ENCODE measurements at places on chromosomes 7 and 10.
A peak's percentile ranks its signal among the peaks of the same experiment; 100 is the strongest.

GRCh38 chr10:95558593-95559320, 2.4 kb downstream of the SORBS1 start:
- no peak for DNase-seq

GRCh38 chr10:34664706-34665105, 150.4 kb downstream of the PARD3 start:
- DNase-seq: no peak

GRCh38 chr7:38700116-38700515, 68.9 kb upstream of the AMPH start:
- DNase-seq: no peak

DNA sequence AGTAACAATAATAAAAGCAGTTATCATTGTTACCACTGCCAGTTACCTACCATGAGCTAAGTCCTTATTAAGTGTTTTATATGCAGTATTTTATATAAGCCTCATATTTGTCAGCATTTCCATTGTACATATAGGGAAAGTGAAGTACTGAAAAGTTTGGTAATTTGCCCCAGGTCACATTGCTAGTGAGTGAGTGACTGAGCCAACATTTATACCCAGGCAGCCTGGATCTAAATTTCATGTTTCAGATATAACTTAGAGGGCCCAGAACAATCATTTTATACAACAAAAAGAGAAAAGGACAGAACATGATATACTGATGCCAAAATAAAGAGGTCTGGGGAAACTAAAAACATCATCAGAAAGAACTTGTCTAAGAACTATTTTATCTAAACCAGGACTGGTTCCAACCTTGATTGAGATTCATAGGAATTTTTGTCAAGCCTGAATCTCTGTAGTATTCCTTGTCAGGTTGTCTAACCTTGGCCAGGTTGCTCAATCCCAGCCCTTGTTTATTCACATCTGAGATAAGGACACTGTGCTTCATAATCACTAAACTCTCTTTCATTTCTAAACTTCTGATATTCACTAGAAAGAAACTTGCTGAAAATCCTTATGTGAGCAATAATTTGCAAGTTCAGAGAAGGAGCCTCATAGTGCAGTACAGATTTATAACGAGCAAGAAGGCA, 308.2 kb downstream of the IPMK start:
- no peak for DNase-seq

GRCh38 chr10:71209731-71210541, 2.4 kb upstream of the UNC5B start:
- DNase-seq: no peak

GRCh38 chr10:99084161-99084560, 151.5 kb downstream of the HPSE2 start:
- DNase-seq: no peak

GRCh38 chr10:59668096-59668495, 41.6 kb downstream of the SLC16A9 start:
- DNase-seq: peak; percentile 75

- no peak for DNase-seq
Measured at GRCh38 chr10:1425879-1426278, 311.4 kb downstream of the ADARB2 start.

GRCh38 chr10:132270256-132270655, 37.5 kb downstream of the STK32C start:
- no peak for DNase-seq

DNA sequence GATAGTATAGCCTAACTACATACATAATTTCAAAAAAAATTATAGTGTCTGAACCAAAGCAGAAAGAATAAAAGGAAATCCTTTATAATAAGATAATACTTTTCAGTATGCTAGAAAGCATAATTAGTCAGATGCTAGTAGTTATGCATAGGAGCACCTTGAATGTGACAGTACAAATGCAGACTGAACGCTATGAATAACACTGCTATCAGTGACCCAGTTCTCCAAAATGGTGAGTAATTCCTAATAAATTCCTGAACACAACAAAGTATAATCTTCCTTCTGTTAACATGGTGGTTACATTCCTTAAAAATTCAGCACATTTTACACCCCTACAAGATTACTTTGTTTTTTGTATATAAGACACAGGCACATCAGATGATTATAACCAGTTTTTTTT, 1.2 kb upstream of the CHPF2 start:
- no peak for DNase-seq

- DNase-seq: no peak
Measured at GRCh38 chr7:415646-416525, 103.8 kb downstream of the PDGFA start.

DNA sequence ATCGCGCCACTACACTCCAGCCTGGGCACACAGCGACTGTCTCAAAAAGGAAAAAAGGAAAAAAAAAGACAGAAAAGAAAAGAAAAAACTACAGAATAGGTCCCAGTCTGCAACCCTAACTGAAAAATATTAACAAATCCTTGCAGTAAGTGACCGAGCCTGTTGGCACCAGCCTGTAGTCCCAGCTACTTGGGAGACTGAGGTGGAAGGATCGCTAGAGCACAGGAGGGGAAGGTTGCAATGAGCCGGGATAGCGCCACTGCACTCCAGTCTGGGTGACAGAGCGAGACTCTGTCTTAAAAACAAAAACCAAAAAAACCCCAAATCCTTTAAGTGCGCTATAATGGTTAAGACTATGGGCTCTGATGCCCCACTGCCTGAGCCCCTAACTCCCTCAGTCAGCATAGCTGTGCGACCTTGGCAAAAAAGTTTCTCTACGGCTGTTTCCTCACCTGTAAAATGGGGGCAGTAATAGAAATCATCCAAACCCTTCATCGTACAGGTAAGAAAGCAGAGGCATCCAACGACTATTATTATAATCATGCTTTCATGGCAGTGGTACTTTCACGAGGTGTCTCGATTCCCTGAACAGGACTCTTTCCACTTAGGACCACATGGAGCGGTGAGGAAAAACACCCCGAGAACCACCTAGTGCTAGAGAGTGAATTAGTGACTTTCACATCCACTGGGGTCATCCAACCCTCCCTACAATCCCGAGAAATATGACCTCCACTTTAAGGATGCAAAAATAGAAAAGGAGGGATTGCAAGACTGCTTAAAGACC, 755 bp downstream of the TOMM7 start:
- DNase-seq: peak; percentile 35

DNA sequence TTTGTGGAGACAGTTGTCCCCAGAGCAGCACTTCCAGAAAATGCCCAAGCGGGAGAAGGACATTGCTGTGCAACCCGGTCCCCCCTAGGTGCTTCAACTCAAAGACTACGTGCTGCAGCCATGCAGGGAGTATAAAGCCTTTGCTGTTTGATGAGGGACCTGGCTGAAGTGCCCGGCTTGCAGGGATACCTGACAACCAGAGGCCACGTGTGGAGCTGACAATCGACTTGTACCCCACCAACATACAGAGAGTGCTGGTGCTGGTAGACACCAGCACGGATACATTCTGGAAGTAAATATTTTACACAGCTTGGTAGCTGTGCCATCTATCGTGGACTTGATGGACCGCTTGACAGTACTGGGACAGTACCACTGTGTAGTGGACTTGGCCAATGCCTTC, 240.6 kb downstream of the CACNA2D1 start:
- no peak for DNase-seq

- peak; percentile 59 for DNase-seq
Measured at GRCh38 chr7:27168265-27168947, 3.1 kb upstream of the HOXA9 start.

- no peak for DNase-seq
Measured at GRCh38 chr7:37283716-37284115, 164.9 kb downstream of the ELMO1 start.

DNA sequence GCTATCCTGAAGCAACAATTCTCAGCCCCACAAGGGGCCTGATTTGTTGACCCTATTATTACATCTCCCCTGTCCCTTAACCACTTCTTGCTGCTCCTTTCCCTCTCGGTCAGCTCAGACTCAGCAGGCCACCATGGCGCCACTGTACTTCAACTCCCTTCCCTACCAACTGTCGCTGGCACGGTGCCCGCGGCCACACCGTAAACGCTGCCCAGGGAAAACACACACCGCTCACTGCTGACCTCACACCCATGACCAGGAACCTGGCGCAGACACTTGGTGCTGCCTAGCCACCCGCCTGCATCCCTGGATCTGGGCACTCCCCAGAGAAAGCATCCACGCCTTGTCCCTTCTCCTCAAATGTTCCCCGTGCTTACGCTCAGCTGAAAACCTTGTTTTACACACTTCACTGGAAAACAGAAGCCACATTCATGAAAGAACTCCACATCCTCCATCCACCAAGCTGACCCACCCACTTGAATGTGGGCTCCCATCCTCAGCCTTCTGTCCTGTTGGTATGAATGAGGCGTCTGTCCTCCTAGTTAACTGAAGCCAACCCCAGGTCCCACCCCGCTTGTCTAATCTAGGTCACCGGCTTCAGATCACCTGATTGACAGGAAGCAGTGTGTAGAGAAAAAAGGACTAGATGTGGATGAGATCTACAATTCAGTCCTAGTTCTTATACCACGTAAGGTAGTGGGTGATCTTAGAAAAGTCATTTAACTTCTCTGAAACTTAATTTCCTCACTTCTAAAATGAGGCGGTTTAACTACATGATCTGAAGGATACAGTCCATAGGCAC, 28.5 kb upstream of the CRYGN start:
- DNase-seq: no peak

DNA sequence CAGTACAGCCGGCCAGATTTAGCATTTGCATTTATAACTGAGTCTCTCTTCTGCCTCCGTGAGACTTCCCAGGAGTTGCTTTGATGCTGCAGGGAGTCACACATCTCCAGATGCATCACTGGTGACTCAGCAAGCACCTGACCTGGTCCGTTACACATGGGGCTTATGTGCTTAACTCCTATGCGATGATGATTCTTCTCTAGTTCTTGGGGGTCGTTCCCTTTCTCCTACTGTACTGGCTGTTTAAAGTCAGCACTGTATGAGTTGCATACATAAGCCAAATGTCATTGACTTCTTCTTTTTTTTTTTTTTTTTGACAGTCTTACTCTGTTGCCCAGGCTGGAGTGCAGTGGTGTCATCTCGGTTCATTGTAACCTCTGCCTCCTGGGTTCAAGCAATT, 13.0 kb upstream of the AKR1E2 start:
- no peak for DNase-seq

DNA sequence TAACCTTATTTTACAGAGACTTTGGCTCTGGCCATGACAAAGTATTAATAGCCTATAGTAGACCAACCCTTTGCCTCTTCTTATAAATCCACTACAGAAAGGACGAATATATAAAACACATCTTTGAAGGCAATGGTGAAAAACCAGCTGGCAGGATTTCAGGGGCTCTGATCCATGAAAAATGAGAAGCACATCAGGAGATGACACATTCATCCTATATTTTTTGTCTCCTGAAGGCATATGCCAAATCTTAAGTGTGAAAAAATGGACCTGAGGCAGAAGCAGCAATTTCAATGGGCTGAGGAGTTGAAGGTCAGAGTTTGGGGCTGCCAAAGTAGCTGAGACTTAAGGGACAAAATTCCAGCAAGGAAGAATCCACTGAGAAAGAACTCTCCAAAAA, 14.4 kb downstream of the RNF216 start:
- no peak for DNase-seq

DNA sequence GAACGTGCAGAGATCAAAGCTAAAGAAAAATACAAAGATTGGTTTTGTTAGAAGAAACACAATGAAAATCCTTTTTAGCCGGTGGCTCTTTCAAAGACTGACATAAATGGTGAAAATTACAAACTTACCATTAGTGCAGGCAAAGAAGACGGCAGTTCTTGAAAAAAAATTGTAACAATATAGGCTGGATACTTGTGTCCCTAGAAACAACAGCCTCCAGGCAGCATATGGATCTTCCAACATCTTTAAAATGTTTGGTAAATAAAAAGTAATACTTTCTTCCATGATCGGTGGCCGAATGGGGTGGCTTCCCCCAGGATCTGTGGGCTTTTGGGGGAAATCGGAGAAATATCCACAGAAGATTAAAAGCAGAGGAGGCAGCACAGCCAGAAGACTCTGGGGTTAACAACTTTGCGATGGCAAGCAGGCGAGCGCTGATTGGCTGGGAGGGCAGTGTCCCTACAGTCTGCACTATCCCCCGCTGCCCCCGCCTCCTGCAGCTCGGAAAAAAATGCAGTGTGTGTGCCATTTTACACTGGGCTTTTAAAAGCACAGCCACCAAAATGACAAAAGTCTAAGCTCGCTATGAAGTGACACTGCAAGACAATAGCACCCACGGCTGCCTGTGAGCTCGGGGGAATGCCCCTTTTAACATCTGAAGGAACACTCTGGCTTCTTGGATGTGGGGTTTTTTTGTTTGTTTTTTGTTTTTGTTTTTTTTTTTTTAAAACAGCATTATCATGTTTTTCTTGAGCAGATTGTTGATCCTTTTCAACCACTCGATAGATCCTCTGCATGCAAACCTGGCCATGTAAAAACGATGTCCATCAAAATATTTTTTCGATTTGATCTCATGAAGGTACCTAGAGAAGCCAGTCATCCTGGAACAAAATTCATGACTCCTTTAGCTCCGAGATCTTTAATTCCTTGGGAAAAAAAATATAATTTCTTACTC, 31.7 kb upstream of the EPC1 start:
- peak; percentile 97 for DNase-seq

- DNase-seq: no peak
Measured at GRCh38 chr7:96548664-96549063, 161.0 kb downstream of the SEM1 start.

GRCh38 chr7:96910486-96910885, 94.9 kb upstream of the DLX6 start:
- no peak for DNase-seq

DNA sequence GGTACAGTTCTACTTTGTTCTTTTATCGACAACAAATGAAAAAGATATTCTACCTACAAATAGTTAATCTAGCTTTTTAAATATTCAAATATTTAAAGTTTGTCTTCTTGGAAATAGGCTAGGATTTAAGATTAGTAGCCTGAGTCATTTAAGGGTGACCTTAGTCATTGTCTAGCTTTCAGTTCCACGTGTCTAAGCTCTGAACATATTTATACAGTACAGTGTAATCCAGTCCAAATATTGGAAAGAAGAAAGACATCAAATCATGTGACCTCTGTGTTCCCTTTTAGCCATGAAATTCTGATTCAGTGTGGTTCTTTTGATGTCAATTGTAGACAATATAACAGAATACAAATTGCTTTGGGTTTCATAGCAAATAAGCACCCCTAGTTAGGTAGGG, 121.1 kb downstream of the MALRD1 start:
- DNase-seq: no peak
